ENCODE measurements at places on chromosomes 12 and 14.

DNA sequence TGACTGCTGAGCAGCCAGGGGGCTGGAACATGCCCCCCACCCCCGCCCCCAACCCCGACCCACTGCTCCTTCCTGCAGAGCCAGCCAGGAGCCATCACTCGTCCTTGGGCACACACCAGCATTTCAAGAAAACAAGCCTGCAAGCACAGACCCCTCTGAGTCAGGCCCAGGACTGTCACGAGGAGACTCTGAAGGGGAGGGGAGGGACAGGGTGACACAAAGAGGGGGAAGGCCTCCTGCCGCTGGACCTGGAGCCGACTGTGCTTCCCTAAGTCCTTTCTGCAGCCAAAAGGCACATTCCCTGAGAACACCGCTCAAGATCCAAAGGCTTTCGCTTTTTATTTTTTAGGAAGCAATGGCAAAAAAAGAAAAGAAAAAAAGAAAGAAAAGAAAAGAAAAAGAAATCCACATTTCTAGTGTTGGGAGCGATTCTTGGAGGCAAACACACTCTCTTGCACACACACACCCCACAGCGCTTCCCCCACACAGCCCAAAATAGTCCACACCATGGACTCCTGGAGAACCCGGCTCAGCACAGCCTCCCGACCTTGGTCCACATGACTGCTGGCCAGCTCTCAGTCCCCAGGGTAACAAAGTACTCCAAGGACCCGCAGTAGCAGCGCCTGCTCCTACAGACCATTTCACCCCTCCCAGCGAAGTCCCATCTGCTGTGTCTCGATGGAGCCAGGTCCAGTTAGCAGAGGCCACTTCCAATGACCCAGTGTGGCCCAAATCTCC, 101.7 kb downstream of the DPF3 start:
- peak; percentile 62 for DNase-seq

DNA sequence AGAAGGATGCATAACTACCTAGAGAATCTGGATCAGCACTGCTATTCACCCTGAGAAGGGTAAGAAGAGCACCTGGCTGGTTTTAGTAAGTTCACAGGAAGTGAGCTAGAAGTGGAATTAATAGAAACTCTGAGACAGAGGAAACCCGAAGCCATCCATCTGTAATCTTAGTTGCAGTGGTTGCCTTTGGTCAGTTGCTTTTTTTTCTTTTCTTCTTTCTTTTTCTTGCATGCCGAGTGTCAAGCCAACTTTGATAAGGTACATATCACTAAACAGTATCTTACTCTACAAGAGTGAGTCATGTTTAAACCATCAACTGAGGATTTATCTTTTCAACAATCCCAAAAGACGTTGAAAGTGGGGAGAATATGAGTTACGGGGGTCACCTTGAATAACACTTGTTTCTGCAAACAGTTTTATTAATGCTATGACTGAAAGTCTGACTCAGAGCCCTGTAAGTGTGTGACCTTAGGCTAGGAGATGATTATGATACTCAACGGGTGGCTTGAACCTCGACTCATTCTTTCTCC, 26.7 kb downstream of the C12orf75 start:
- DNase-seq = no peak

GRCh38 chr14:74697543-74697942, 15.3 kb downstream of the AREL1 start:
- no peak for DNase-seq

- DNase-seq = no peak
These were observed 27.7 kb upstream of the TSPAN11 start for GRCh38 chr12:30898846-30899245.

- DNase-seq = no peak
These were observed 73.4 kb downstream of the CAPZA3 start for GRCh38 chr12:18811273-18811672.

DNA sequence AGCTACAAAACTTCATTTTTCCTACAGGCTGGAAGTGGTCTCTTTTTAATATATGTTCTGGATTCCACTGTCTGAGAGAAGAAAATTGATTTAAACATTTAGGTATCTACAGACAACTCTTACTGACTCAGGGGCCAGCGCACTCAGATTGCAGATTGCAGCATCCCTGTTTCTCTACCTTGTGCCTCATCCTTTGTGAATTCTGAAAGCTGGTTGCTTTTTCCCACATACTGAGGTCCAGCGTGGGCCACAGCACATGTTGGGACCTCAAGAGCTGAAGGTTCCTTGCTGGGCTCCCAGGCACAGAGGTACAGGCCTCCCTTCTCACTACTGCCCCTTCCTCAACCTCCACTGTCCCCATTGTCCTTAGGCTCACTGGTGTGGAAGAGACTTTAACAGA, 101.7 kb upstream of the CCDC175 start:
- no peak for DNase-seq

GRCh38 chr12:91880528-91880927, 265.1 kb downstream of the BTG1 start:
- no peak for DNase-seq

GRCh38 chr14:54493293-54493692, 4.5 kb upstream of the GMFB start:
- DNase-seq = no peak

DNA sequence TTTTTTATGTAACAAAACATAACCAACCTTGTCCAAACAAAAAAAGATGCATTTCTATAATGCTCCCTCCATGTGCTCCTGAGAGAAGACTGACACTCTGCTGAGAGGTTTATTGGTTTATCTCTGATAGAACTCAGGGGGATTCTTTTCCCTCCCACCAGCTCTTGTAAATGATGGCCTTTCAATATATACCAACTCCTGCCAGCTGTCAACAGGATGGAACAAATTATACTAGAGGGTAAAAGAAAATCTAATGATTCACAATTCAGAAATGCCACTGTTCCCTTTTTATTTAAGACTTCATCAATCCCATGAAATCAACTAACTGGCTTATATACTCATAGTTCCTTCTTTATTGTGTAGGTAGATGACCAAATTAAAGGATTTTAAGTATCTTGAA, 25.4 kb downstream of the PSMC1 start:
- DNase-seq = no peak

DNA sequence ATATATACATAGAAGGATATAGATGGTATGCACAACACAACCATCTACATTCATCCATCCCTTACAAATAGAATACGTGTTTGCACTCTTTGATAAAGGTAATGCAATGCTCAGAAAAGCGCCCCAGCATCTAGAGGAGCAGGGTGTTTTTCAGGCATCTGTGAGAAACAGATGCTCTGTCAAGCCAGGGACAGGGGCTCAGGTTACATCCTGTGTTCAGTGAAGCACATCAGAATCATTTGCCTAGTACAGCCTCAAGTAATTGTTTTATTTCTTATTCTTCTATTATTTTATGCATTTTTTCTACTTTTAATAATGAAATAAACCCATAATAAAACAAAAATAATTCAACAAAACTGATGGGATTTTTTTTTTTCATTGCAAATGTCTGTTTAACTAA, 50.5 kb upstream of the HIF1A start:
- DNase-seq = no peak

DNA sequence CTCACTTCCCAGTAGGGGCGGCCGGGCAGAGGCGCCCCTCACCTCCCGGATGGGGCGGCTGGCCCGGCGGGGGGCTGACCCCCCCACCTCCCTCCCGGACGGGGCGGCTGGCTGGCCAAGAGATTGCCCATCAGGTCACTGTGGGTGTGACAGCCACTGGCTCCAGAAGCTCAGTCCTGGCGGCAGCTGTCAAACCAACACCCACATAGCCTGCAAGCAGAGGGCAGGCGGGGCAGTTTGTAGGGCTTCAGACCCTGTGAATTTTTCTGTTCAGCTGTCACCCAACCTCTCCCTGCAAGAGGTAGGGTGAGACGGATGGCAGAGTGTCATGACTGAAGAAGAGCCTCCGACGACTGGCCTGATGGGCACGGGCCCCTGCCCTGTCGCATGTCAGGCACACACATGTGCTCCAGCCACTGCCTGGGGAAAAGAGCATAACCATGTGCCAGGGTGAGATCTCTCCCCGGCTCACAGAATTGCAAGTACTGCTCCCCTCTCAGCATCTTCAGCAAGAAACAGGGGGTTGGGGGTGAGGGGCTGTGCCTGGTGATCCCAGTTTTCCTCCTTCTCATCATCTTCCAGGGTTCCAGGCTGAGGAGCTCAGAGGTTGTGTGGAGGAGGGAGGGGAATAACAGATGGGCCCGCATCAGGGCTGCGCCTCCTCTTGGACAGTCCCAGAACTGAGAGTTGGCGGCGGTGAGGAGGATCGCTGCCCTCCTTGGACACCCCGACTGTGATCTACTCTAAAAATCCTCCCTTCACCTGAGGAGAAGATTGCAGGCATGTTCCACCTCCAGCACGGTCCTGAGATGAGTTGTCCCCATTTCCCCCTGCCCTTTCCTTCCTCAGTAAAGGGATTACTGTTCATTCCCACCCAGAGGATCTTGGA, 11.2 kb upstream of the PRPH start:
- peak; percentile 52 for DNase-seq

GRCh38 chr14:96627811-96628775, 125.9 kb downstream of the PAPOLA start:
- peak; percentile 51 for DNase-seq

DNA sequence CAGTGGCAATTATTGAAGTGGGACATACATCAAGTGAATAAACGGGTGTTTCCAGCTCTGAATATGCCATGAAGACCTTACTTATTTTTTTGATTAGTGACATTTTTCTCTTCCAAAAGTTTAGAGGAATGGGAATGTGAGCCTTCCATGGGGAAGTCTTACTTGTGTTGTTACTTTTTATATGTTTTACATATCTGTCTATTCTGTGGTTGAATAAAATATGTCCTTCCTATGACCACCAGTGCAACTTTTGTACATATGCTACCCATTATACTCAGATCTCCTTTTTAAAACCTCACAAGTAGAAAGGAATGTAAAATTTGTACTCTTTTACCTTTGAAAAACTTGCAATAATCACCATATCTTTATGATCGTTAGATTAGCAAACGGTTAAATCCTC, 132.7 kb downstream of the MSRB3 start:
- DNase-seq = no peak

DNA sequence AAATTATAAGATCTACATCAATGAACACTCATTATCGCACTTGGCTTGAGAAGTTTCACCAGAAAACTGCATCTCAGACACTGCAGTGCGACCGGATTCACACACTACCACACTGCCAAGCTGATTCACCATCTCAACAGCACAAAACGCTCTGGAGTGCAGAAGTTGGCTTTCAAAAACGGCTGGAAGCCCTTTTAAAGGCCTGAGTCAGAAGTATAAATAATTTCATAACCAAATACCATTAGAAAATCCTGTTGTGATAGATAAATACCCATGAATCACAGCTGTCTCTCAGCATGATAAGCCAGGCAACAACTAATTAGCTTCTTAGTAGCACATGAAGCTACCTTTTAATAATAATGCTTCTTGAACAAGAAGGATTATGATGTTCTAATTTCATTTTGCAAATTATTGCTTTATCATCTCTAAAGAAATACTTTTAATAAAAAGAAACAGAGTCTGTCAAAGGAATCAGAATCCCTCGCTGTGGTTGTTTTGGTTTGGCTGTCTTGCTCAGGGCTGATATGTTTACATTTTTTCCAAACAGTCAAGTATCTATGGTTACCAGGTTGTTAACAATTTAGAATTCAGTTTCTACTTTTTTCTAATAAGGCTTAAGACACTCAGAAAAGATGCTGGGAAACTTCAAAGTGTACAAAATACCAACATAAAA, 51.2 kb downstream of the SLC2A13 start:
- DNase-seq = peak; percentile 69

DNA sequence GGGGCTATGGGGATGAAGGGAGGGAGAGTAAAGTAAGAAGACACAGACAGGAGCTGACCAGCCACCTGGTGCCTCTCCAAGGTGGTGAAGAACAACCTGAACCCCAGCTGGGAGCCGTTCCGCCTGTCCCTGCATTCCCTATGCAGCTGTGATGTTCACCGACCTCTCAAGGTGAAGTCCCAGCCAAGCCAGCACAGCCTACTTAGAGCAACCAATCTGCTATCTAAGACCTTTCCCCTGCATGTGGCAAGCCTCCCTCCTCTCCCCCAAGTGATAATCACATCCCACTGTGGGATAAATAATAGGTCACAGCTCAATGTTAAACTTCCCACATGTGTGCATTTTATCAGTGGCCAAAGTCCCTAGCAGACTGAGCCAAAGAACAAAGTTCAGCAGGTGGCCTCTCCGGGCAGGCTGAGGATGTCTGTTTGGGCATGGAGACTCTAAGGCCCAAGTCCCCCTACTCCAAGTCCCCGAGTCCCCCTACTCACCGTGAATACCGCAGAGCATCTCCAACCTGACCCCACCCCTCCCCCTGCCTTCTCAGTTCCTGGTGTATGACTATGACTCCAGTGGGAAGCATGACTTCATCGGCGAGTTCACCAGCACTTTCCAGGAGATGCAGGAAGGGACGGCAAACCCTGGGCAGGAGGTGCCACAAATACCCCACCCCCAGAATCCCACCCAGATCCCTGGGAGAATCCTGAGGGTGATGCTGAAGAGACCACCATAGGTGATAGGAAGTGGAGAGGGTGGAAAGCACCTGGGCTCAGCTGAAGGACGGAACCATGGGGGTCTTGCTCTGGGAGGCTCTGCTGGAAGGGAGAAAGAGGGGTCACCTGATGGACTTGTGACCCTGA, 3.5 kb downstream of the CPNE6 start:
- no peak for DNase-seq

- no peak for DNase-seq
These were observed 16.5 kb downstream of the RBM19 start for GRCh38 chr12:113949321-113950305.

DNA sequence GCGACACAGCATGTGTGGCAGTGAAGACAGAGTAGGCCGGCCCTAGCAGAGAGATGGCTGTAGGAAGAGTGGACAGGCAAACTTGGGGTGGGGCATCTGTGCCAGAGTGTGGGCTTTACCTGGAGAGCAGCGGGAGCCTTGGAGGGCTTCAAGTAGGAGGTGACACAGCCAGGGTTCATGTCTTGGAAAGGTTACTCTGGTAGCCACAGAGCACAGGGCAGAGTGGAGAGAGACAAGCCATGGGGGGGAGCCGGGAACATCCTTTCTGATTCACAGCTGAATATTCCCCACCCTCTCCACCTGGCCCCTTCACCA, 53.5 kb upstream of the DIO3 start:
- peak; percentile 51 for DNase-seq

- DNase-seq = no peak
These were observed 29.5 kb downstream of the DDX51 start for GRCh38 chr12:132114667-132115066.

GRCh38 chr12:95884998-95885397, 26.2 kb downstream of the SNRPF start:
- no peak for DNase-seq

Measured in tibial artery (tissue), 4 donors.